Stomach (tissue), 19 donors: ENCODE measurements at places on chromosomes 3 and 15.
A peak's percentile ranks its signal among the peaks of the same experiment; 100 is the strongest.

- no peak for DNase-seq
Observed at GRCh38 chr3:98829246-98829832, 66.2 kb downstream of the ST3GAL6 start.

DNA sequence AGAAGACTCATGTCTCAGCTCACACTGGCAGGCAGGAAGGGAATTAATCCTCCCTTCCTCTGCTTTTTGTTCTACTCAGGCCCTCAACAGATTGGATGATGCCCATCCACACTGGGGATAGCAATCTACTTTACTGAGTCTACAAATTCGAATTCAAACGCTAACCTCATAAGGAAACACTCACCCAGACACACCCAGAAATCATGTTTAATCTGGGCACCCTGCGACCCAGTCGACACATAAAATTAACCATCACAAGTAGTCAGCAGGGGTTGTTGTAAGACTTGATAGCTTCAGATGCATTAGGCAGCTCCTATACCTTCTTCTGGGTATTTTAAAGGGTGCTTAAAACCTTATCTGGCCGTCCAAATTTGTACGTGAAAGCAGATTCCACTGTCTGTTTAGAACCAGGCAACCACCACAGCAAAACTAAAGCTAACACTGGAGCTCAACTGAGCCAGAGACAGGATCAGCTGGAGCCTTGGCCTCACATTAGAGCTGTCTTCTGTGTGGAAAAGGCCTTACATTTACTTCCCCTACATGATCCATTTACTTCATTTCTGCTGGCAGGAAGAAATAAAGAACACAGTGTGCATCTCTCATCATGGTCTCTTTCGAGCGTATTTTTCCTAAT is 407.3 kb upstream of the PPP2R3A start:
- DNase-seq, result peak; percentile 39

DNA sequence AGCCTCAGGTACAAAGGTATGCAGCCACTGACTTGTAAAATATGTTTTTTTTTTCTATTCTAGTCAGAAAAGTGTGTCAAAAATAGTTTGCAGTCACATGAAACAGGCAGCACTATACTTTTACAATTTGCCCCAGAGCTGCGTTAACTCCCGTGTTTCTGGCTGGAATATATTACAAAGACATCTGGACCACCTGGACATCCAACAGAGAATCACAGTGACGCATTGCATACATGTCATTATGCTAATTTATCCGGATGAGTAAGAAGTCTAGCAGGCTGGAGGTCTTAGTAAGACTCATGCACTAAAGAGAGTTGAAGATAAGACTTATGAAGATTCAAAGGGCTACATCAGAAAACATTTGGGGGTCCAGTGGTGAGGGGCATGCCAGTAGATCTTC is 39.2 kb upstream of the STRIT1 start:
- no peak for DNase-seq

DNA sequence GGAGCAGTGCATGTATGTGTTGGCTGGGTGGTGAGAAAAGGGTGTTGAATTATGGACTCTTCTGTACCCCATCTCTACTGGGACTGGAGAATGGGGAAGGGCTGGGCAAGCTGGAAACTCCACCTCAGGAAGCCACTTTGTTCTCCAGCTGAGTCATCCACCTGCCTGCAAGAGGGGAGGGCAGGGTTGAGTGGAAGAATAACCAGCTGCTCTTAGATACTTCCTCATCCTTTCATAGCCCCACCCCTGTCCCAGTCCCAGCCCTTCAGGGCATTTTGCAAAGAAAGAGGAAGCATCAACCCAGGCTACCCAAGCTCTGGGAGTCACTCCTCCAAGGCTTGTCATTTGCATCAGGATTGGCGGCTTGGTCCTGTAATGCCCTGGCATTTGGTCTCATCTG is 33.1 kb downstream of the RAB11A start:
- DNase-seq, result peak; percentile 83

GRCh38 chr15:75350601-75351361 is 3.9 kb downstream of the NEIL1 start:
- no peak for DNase-seq

GRCh38 chr15:96891046-96891445 is 560.5 kb downstream of the NR2F2 start:
- no peak for DNase-seq

DNA sequence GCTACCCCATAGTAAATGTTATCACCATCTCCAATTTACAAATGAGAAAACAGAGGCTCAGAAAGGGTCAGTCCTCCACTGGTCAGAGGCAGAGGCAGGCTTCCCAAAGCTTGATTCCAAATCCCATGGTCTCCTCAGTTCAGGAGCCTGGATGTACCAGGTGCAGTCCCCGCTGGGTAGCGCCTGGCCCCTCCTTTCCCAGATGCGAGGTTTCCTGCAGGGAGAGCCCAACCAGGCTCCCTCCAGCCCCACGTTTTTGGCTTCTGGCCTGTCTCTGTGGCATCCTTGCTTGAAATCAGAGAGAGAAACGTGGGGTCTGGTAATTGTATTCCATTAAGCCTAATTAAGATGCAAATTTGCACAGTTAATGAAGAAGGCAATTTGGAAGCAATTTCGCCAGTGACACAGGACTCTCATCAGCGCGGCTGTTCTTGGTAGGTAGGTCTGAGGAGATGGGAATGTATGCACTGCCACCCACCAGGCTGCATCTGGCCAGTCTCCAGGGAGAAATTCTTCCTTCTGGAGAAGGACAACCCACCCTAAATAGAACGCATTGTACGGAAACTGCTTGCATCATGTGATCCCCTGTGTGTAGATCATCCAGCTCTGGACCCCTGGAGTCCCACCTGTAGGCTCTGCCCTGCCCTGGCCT is 50.5 kb downstream of the HRH1 start:
- DNase-seq, result no peak

DNA sequence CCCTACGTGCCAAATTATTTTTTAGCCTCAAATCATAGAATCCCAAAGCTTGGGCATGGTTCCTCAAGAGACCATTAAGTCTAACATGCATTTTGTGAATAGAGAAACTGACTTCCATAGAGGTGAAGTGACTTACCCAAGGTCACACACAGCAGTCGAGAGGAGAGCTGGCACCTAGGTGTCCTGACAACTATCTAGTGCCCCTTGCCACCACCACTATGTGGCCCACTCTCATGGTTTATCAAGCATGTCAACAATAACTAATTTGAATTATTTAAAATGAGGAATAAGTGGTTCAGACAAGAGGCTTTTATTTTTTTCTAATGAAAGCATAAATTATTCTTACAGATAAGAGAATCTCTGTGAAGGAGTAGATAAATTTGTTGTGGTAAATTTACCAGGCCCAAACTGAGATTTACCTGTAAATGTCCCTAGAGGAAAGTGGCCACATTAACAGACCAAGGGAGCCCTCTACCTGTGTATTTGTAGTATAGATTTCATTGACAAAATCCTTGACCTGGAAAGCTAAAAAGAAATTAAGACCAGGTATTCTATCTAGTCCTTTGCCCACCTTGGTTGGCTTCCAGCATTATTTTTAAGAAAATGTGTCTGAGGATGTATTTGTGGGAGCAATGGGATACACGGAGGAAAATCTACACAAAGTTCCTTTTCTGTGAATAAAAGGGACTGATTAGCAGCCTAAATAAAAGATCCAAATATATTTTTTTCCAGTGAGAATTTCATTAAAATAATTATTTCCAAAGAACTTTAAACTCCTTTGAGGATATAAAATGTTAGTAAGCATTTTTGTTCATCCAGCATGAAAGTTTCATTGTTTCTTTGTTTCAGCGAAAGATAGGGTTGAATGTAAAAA is 49.1 kb downstream of the IQCH start:
- peak; percentile 72 for DNase-seq
